ENCODE measurements at places on chromosomes 1 and 21. TPM values are rescaled to one million over a fixed set of nuclear protein-coding genes. Genes with fewer than 3 reads are reported as not detected.

PPIAL4G gene
- total RNA-seq: not detected

F13B gene
- not detected for total RNA-seq

CNKSR1 gene
- total RNA-seq: not detected

OR1C1 gene
- not detected for total RNA-seq

KCNT2 gene
- total RNA-seq: 2.5 TPM

FCRL2 gene
- not detected for total RNA-seq

- no peak for DNase-seq
These were observed 1.5 kb downstream of the SIM2 start for GRCh38 chr21:36700295-36700970.

DNA sequence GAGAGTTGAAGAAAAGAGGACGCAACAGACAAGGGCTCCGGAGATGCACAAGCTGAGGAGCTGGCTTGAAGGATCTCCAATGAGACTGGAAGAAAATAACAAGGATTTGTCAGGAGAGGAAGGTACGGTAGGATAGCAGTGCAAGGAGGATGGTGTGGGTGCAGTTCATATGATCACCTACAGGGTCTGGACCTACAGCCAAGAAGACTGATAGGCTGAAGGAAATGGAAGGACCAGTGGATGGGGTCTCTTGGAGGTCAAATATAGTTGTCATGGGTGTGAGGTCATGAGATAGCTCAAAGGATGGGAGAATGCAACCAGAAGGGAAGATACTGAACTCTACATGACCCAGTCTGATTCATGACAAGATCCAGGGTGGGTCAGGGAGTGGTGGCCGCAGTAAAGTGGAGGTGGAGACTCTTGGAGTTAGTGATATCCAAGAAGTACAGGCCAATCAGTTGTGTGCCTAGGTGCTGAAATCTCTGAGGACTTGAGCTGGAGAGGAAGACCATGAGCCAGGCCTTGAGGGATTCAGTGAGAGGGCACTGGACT is 15.3 kb upstream of the KANK4 start:
- DNase-seq: no peak

DNA sequence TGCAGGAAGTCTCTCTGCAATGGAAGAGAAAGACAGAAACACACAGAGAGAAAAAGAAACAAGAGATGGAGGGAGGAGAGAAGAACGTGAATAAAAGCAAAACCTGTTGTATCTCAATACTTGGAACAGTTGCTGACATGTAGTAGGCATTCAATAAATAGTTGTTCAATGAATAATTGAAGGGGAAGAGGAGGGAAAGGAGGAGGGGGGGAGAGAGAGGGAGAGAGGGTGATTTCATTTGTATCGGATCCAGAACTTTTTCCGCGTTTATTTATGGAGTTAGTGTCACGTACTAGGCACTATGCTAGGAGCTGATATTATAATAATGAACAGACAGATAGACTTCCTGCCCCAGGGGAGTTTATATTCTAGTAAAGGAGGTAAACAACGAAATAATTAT is 144.1 kb downstream of the OMA1 start:
- no peak for DNase-seq

DNA sequence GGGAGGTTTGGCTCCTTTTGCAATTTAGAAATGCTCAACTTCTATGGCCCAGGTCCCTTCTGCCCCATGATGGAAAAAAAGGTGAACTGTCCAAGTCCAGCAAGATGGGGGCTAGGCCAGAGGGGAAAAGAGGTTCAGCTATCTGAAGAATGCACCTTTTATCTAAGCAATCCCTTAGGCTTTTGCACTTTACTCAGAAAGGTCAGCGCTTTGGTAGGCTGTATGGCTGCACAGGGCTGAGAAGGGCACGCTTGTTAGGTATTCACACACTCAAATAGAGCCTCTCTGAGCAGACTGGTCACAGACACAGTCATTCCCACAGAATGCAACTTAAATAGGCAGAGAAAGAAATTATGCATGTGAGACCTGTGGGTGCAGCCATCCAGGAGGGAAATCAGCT is 31.0 kb downstream of the KANK4 start:
- DNase-seq: no peak

GRCh38 chr21:46626975-46627501 is 8.4 kb upstream of the PRMT2 start:
- no peak for DNase-seq

GRCh38 chr21:42653231-42654061 is at the start of gene PDE9A:
PDE9A (plus strand) TSS chr21:42653621; CDS start chr21:42653815, 194 bp downstream.
- no peak for DNase-seq

- DNase-seq: no peak
These were observed 128.3 kb upstream of the HMGB4 start for GRCh38 chr1:33735624-33736023.

- DNase-seq: no peak
These were observed 5.2 kb downstream of the C1orf21 start for GRCh38 chr1:184392067-184392466.

DNA sequence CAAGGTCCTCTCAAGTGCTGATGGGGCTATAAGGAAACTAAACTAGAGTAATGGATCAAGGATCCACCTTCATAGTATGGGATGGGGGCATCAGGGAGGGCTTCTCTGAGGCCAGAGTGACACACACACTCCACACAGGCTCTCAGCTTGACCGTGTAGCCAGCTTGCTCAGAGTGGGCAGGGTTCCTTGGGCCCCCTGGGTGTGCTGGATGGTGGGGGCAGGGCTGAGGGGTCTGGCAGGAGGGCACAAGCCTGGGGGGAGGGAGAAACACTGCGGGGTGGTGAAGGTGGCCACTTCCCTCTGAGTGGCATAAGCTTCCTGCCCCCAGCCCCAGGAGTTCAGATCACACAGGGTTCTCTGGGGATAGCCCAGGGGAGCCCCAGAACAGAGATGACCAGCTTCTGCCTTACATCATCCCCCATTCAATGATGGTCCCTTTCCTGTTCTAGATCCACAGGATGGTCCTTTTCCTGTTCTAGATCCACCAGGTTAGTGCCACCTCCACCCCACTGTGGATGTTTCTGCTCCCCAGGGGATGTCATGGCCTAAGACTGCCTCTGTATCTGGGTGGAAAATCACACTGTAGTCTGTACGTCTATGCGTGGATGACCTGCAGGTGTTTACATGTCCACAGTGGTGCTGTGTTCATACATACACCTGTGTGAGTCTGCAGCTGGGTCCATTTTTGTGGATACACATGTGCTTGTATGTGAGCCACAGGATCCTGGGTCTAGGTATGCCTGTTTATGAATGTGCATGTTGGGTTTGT is 525.0 kb downstream of the PTPRU start:
- DNase-seq: no peak

DNA sequence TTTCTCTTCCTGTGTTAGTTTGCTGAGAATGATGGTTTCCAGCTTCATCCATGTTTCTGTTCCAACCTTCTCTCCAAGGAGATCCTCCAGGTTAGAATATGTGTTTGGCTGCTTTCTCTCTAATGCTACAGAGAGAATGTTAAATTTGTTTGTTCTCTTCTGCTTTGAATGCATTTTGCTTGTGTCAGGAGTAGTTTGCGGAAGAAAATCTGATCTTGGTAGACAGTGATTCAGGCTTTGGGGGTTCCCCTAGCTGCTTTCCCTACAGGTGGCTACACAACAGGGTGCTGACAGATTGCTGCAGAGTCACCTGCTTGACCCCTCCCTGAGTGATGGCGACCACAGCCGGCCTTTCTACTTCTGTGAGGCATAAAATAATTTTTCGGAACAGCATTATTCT is 41.8 kb downstream of the MACO1 start:
- DNase-seq: no peak

- no peak for DNase-seq
These were observed 26.5 kb upstream of the SLC45A3 start for GRCh38 chr1:205706601-205707502.
